ENCODE measurements at places on chromosomes 3 and 15. TPM values are rescaled to one million over a fixed set of nuclear protein-coding genes. Genes with fewer than 3 reads are reported as not detected.

- DNase-seq, result no peak
Observed at GRCh38 chr3:189724356-189724755, 93.2 kb downstream of the TP63 start.

DNA sequence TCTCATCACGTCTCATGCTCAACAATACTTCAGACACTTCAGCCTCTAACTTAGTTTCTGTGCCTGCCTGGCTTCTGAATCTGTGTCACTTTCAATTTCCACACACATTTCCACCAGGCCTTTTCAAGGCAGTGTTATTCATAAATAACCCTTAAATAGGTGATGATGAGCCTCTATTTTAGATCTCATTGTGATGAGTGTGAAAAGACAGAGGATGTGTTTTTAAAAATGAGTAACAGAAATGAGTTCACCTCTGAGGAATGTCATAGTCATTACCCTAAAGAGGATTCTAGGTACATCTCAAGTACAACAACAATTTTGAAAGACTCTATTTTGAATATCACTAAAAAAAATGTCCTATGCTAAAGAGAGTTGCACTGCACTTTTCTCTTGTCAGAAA is 64.6 kb downstream of the STAC start:
- no peak for DNase-seq

GRCh38 chr3:139127101-139127500 is 82.4 kb upstream of the PRR23C start:
- no peak for DNase-seq

GRCh38 chr3:178718995-178719635 is 182.9 kb downstream of the KCNMB2 start:
- no peak for DNase-seq

DNA sequence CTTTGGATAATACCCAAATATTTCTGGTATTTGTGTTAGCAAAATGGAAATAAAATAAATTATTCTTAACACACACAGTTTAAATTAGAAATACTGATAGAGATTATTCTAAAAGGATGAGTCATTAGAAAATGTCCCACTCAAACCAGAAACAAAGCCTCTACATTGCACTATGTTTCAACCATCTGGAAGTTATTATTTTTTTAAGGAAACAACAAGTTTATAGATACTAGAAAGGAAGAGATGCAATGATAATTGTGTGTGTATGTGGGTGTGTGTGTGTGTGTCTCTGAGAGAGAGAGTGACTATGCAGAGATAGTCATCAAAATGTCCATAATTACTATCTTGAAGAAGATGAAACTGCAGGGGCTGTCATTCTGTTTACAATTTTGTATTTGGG is 1340.5 kb downstream of the ROBO1 start:
- DNase-seq, result no peak

DNA sequence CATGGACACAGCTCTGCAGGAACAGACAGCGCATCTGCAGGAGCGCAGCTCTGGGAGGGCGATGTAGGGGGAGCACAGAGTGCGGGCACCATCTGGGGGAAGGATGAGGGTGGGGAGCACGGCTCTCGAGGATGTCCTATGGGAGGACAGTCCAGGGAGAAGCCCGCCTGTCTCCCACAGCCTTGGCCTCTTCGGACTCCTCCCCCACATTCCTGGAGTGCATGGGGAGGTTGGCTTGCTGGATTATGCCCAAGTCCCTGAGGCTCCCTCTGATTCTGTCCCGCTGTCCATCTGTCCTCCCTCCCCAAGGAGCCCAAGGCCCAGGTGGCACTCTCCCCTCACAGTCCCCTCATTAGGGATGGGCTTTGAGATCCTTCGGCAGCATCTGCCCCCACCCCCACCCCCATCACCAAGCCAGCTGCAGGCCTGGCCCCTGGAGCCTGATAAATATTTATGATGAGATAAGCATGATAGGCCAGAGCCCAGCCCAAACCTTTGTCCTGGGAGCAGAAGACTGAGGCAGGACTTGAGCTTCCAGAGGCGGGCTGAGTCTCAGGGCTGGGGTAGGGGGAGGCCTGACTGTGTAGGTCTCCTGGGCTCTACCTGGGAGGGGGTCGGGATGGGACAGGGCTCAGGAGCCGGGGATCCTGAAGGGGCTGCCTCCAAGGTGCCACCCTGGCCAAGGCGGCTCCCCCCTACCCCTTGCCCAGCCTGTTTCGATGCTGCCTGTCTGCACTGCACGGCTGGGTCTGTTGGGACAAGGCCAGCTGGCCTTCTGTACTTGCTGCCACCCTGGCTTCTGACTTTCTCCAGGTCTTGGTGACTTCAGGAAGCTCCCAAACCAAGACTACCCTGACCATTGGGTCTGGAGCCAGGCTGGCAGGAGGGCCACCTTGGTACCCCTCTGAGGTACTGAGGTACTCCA is 28.6 kb upstream of the SEMA3F start:
- no peak for DNase-seq

GRCh38 chr3:70716832-70717231 is 404.4 kb upstream of the MDFIC2 start:
- peak; percentile 15 for DNase-seq

Gene TMCO5A
- not detected for total RNA-seq

- DNase-seq, result no peak
Observed at GRCh38 chr3:170437176-170437575, 18.5 kb downstream of the CLDN11 start.

DNA sequence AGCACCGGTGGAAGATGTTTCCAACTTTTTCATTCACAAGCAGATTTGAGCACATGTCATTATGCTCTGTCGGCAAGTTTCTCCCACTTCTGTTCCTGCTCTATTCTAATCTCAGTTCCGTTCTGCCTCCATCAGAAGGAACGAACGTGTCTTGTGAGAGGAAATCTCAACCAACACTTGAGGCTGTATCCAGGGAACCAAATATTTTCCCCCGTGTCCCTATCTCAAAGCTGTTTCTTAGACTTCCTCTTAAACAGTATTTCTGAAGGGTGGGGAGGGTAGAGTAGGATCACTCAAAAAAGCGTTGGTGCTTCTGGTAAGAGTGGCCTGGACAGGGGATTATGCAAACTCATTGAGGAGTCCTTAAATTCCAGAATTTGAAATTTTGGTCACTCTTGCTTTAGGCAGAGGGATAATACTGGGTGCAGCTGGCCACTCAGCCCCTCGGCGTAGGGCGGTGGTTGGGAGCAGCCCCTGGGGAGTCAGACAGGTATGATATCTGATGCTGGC is 54.9 kb downstream of the FRMD4B start:
- DNase-seq, result no peak

Gene GOLGA8T
- total RNA-seq, result not detected

DNA sequence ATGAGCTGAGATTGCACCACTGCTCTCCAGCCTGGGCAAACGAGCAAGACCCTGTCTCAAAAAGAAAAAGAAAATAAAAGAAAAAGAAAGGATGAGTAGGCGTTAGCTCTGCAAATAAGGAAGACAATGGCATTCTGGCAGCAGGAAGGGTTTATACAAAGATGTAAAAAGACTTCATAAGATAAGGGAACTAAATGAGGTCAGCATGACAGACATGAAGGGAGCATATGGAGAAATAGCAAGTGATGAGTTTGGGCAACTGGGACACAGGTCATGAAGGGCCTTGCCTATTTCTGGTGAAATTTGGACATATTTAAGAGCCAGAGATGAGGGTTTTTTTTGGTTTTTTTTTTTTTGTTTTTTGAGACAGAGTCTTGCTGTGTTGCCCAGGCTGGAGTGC is 24.5 kb downstream of the TMEM266 start:
- DNase-seq, result no peak

Gene GOLGA6L4
- total RNA-seq, result 2.4 TPM

GRCh38 chr15:82143390-82144385 is 97.9 kb upstream of the MEX3B start:
- no peak for DNase-seq

Gene PAK6
- not detected for total RNA-seq

Gene OR5K2
- not detected for total RNA-seq

Gene CCR9
- total RNA-seq, result not detected

DNA sequence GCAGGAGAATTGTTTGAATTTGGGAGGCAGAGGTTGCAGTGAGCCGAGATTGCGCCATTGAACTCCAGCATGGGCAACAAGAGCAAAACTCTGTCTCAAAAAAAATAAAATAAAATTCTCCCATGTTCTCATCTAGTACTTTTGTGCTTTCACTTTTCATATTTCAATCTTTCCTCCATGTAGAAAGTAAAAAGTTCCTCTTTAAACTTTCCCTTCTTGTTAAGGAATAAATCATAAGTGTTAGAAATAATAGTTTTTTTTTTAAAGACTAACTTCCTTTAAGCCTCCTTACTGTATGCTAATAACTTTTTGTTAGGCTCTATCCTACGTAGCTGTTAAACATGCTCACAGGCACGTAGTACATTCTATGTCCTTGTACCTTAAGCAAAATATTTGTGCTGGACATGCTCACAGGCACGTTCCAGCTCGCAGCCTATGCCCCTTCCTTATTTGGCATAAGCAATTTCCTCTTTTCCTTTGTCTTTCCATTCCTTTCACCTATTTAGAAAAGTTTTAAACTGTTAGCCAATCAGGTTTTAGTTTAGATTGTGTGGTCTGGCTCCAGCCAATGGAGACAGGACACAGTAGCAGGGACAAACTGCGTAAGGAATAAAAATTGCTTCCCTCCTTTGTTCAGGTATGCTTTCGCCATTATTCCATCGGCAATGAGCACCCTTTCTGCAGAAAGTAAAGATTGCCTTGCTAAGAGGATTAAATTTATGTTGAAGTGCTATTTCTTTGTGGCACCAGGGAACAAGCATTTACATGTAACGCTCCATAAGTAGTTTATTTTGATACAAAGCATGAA is 38.9 kb upstream of the PIK3CB start:
- no peak for DNase-seq

Gene CCDC39
- total RNA-seq, result not detected

DNA sequence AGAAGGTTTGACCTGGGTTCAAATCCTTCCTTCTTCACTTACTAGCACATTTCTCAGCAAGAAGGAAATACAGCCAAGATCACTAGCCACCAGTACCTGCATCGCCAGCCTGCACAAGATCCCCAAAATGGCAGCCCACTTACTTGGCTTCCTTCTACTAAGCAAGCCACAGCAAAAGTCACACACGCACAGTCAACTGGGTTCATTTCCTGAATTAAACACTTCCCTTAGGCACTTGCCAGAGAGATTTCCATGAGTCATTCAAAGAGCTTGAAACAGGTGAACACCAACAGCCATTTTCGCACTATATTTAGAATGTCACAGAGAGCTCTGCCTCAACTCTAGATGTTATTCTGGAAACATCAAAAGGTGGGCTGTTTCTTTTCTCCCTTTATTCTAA is 42.6 kb downstream of the MGLL start:
- no peak for DNase-seq

Gene TMEM40
- not detected for total RNA-seq

- no peak for DNase-seq
Observed at GRCh38 chr3:186374376-186374775, 12.3 kb upstream of the DGKG start.

GRCh38 chr3:56693750-56694149 is 10.7 kb upstream of the TASOR start:
- no peak for DNase-seq

GRCh38 chr15:87209891-87210689 is 1046.4 kb downstream of the NTRK3 start:
- no peak for DNase-seq

- no peak for DNase-seq
Observed at GRCh38 chr15:99275061-99275460, 23.8 kb downstream of the LRRC28 start.

DNA sequence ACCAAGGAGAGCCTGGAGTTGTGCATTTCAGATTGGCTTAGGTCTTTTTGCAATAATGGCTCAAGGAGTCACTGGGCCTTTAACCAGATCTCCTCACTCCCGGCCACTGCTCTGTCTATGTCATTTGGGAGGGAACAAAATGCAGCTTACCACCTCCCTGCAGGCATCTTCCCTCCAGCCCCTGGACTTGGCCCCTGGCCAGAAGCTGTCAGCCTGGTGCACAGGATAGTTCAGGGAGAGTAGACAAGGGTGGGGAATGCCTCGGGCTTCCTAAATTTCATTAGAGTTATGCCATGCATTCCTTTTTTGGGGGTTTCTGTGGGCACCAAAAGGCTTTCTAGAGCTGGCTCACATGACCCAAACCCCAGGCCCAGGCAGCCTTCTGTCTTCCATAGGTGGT is 70.2 kb upstream of the HRH1 start:
- DNase-seq, result no peak

- no peak for DNase-seq
Observed at GRCh38 chr3:53599771-53600170, 105.4 kb downstream of the CACNA1D start.

DNA sequence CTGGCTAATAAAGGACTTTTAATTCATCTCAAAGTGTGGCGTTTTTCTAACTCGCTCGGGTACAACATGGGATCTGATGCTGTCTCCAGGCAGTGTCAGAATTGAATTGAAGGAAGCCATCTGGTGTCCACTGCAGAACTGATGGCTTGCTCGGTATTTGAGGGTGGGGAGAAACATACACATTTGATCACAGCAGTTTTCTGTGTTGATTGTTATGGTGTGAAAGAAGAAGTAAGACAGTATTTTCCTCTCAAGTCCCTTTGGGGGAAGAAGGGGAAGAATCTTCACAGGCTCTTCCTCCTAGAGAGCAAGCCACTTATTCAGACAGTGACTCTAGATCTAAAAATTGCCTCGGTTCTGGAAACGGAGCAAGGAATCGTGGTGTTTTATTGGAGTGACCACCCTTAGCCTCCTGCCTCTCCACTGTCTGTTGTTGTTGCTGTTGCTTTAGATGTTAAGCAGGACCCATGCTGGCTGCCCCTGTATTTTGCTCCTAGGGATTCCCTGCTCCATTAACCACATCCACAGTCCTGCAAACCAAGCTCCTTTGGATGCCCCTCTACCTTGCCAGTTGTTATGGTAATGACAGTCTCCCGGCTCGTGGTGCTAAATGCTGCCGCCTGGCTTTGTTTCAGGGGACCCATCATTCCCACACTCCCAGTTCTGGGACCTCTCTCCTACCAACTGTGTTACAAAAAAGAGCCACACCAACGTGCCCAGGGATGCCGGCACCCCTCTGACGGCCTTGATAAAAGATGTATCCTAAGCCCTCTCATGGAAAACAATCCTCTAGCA is 15.3 kb upstream of the MCCC1 start:
- no peak for DNase-seq

Gene RASGRP1
- total RNA-seq, result 0.98 TPM

GRCh38 chr15:82882273-82882928 is 70.1 kb downstream of the HOMER2 start:
- no peak for DNase-seq

DNA sequence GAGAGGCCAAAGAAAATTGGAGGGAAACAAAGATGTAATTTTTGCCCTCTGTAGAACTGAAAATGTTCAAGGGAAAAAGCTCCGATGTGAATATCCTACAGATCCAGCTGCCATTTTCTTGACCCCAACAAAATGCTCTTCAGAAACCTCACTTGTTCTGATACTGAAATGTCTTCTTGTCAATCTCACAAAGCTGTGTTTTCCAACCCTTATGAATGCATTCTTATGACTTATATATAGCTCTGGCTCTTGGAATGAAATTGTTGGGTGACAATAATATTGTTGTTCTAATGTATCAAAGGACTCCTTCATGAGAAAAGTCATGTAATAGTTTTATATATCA is 157.1 kb upstream of the TGFBR2 start:
- DNase-seq, result no peak

- no peak for DNase-seq
Observed at GRCh38 chr3:186651678-186652215, 11.5 kb downstream of the FETUB start.

Data from tibial nerve (tissue), 4 donors.